ENCODE measurements at places on chromosomes 6 and 20. TPM values are rescaled to one million over a fixed set of nuclear protein-coding genes. Genes with fewer than 3 reads are reported as not detected.

- ATAC-seq, result no peak
Measured at GRCh38 chr6:90249034-90249433, 47.6 kb downstream of the BACH2 start.

- ATAC-seq, result no peak
Measured at GRCh38 chr6:31289788-31290187, 17.9 kb upstream of the HLA-C start.

DNA sequence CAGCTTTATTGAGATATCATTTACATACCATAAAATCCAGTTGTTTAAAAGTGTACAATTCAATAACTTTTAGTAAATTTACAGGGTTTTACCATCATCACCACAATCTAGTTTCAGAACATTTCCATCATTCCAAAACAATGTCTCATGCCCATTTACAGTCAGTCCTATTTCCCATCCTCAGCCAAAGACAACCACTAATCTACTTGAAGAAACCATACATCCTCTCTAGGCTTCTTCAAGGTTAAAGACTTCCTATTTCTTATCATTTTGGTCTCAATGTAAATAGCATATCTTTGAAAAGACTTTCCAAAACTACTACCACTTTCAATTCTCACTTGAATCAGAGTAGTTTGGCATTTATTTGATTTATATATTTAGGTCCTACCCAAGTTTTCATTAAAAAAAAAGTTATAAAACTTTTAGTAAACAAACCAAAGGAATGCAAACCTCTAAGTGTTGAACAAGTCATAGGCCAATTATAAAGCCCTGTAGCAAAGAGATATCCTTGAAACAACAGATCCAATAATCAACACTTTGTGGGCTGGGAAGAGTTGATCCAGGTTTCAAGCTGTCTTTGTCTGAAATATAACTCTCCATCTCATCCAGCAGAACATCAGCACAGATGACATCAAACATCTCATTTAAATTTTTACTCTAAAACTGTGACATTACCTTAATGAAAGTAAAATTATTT, 211.3 kb upstream of the RUNX2 start:
- ATAC-seq, result no peak

GRCh38 chr6:3911614-3912336, 62.6 kb downstream of the FAM50B start:
- ATAC-seq, result no peak

DNA sequence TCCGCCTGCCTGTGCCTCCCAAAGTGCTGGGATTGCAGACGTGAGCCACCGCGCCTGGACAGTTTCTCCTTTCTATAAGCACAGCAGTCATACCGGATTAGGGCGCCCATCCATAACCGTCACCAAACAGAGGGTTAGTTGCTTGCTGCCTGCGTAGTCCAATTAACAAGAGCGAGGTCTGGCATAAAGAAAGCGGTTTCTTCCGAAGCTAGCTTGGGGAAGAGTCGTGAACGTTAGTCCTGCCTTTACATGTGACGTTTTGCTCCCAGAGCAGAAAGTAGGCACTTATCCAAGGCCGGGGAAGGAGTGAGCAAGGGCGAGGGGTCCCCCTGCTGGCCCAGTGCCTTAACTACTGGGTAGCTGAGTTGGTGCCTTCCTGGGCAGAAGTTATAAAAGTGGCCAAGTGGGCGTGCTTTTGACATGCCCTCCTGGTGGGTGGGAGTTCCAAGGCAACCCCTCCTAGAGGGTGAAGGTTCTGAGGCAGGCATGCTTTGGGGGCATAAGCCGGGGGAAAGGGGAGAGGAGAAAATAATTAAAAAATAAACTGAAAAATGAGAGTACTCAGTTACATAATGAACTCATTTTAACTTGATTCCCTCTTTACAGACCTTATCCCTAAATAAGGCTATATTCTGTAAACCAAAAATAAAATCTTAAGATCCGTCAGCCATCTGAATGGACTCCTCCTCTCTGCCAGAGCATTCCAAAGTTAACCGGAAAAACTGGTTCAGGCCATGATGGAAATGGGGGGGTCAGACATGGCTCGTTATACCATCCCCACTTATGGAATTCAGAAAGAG, 88.0 kb downstream of the FAM217A start:
- ATAC-seq, result peak; percentile 94

- ATAC-seq, result no peak
Measured at GRCh38 chr6:82775361-82775760, 290.3 kb downstream of the UBE3D start.

GRCh38 chr6:125871365-125871764, 80.6 kb downstream of the NCOA7 start:
- no peak for ATAC-seq

- ATAC-seq, result peak; percentile 98
Measured at GRCh38 chr6:44237021-44237812, 9.7 kb upstream of the HSP90AB1 start.

DNA sequence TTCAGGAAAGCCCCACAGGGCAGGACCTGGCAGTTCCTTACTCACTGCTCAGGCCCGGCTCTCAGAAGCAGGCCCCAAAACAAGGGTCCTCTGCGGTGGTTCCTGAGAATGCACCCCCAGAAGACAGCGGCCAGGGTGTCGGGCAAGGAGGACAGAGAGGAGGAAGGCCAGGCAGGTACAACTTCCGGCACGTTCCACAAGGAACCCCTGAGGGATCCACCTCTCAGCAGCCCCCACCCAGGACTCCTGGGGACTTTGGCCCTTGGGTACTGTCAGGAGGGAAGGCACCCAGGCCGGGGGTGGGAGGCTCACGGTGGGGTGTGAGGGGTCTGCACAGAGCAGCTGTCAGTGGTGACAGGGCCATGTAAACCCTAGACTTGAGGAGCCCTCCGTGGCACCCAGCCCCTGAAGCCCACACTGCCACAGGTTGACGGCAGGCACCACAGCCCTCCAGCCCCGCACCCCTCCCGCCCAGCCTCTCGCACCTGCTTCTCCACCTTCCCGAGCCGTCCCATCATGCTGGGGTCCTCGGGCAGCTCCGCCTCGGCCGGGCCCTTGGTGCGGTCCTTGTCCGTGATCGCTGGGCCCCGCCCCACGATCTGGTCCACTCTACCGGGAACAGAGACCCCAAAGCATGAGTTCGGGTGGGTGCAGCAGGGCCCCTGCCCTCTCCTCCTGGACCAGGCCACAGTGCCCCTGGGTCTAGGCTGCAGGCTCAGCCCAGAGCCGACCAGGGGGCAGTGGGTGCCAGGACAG, 47.0 kb upstream of the CHRNA4 start:
- ATAC-seq, result no peak

DNA sequence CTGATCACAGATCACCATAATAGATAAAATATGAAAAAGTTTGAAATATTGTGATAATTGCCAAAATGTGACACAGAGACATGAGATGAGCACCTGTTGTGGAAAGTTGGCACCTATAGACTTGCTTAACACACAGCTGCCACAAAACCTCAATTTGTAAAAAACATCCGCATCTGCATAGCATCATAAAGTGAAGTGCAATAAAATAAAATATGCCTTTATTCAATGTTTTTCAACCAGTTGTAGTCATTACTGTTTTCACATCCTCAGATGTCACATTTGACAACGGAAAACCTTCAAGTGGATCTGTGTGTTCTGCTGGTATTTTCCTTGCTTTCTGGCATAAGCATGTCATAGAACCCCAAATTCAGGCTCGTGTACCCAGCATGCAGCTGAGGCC, 50.2 kb upstream of the IFNGR1 start:
- ATAC-seq, result no peak

DNA sequence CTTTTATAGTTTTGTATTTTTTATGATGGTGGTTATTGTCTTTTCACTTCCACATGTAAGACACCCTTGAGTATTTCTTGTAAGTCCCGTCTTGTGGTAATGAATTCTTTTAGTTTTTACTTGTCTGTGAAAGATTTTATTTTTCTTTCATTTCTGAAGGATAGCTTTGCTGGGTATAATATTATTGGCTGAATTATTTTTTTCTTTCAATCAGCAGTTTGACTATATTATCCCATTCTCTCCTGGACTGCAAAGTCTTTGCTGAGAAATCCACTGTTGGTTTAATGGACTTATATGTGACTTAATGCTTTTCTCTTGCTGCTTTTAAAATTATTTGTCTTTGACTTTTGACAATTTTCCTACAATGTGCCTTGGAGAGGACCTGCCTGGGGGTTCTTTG, 13.8 kb downstream of the KIF25 start:
- ATAC-seq, result no peak

DNA sequence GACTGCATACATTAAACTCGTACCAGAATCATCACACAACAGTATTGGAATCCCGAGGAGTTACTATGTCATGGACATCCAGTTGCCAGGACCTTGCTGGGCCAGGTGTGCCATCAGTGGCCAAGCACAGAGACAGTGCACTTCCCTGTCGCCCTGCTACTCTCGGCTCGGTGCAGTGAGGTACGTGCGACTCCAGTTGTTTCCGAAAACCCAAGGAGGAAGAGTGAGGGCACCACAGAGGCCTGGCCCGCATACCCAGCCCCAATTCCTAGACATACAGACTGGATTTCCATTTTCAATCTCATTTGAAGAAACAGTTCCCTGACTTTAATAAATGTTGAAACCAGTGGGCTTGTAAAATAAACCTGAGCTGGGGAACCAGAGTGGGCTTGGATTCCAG, 62.5 kb upstream of the AFDN start:
- ATAC-seq, result no peak

GRCh38 chr20:62770111-62770910, 26.0 kb upstream of the MRGBP start:
- no peak for ATAC-seq

HLA-DQB2 gene
- 0.64 TPM for total RNA-seq

TP53TG5 gene
- 0.36 TPM for total RNA-seq

SRSF12 gene
- total RNA-seq, result 0.44 TPM

CCM2L gene
- total RNA-seq, result 1.2 TPM

SLC22A2 gene
- total RNA-seq, result not detected
